ENCODE measurements at places on chromosomes 7 and 10.

DNA sequence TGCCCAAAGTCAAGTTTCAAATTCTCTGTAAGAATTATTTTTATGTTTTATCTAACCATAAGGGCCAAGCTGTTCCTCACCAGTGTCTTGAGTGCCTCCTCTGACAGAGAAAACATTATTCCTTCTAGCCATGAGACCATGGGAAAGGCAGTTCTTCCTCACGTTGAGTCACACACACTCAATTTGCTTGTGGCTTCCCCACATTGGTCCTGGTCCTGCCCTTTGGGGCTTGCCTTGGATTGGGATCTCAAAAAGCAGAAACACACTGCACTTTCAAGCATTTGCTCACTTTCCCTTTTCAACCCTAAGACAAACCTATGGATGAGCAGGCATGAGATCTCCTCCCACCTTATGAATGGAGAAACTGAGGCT lies 248.3 kb upstream of the IGFBP3 start:
- DNase-seq: no peak

DNA sequence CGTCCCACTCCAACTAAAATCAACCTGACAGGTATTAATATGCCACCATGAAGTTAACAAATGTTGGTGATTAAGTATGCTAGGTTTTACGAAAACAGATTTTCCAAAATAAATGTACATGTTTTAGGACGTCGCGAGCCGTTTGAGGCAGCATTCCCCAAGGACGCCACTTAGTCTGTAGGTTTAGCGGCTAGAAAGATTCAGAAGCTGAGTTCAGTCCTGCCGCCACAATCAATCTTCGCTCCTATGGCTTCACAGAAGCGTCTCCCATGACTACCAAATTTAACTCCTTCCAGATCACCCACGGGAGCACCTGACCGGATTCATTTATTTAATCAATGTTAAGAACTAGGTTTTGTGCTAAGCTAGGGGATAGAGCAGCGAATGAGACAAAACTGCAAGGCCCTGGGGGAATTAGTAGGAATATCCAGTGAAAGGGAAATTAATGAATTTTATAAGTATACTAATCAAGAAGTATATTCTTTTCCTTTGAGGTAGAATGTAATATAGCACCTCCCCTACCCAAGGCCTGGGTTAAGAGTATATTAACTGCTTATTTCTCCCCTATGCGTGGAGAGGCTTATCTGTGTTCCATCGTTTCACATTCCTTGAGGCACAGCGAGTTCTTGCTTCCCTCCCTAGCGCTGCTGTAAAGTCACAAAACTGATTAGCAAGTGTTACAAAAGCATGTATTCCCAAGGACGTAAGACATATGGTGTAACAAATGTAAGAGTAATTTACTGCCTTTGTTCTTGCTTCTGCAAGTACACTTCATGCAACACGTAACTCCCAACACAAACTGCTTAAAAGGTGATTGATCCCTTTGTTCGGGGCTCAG lies 994 bp upstream of the CYP51A1 start:
- peak; percentile 39 for DNase-seq

DNA sequence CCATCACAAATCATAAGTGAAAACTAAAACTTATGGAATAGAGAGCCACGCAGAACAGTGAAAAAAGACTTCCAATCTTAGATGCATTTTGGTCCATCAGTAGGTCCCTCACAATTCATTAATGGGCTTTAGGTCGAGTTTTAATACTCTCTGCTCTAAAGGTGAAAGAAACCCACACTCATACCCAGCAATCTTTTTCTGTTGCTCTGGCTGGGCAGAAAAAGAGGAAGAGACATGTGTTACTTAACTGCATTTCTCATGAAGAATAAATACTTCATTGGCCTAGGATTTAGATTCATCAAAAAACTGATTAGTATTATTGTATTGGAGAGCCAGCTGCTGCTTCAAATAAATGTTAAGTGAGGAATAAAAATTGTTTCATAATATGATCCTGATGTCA lies 645.7 kb downstream of the PHTF2 start:
- no peak for DNase-seq

DNA sequence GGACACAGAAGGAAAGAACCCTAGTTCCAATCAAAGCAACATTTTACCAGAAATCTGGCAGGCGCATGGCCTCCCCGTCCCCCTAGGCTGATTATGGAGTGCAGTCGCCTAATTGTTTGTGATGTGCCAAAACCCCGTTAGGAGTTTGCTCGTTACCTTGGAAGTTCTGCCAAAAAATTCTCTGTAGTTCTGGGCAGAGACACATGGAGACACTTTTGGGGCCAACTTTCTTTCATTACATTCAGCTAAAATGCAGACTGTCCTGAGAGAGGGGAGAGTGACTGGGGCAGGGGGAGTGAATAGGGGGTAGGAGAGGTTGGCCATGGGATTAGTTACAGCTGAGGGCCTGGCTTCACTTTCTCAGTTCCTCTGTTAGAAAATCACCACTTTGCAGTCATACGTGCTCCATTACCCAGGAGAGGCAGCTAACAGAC lies 158.0 kb upstream of the NPVF start:
- DNase-seq: peak; percentile 43

DNA sequence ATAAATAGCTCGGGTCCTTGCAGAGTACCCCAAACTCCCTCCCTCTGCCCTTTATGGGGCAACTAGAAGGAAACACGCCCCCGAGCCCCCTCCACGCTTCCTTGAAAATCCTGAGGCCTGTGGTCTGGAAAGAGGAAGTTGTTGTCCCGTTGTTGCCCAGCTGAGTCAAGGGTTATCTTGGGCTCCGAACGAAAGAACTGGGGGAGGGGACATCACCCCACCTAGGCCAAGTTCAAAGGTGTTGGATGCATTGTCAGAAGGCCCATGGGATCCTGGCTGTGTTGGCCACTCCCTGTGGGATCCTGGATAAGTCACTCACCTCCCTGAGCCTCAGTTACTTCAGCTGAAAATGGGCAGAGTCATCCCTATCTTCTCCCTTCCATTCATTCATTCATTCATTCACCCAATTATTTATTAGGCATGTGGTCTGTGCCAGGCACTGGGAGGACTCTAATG lies at the start of gene CCL24:
TSS of gene CCL24 (minus strand) at position 26 of the 456 bp plus-strand sequence. CDS start 91 bp downstream, outside the sequence.
- DNase-seq: no peak

DNA sequence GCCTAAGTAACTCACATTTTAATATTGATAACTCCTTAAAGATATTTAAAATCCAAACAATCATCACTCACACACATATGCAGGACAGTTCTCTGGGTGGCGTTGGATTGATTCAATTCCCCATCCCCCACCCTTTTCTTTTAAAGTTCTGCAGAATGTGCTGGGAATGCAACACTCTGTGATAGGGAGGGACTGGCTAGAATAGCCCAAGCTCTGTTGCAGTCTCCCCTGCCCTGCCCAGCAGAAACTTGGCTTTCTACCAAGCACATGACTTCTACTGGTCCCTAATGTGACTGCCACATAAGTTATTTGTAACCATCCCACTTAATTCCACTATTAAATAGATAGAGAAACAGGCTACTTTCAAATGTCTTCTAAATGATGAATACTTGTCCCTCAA lies 55.2 kb downstream of the TWIST1 start:
- no peak for DNase-seq

- no peak for DNase-seq
These were observed 6.7 kb downstream of the FRAT1 start for GRCh38 chr10:97325754-97326153.

GRCh38 chr7:106423111-106423510 lies 138.3 kb upstream of the NAMPT start:
- no peak for DNase-seq

GRCh38 chr7:82594665-82595064 lies 151.1 kb upstream of the CACNA2D1 start:
- DNase-seq: no peak

GRCh38 chr7:151368136-151368571 lies 26.5 kb downstream of the NUB1 start:
- peak; percentile 88 for DNase-seq

DNA sequence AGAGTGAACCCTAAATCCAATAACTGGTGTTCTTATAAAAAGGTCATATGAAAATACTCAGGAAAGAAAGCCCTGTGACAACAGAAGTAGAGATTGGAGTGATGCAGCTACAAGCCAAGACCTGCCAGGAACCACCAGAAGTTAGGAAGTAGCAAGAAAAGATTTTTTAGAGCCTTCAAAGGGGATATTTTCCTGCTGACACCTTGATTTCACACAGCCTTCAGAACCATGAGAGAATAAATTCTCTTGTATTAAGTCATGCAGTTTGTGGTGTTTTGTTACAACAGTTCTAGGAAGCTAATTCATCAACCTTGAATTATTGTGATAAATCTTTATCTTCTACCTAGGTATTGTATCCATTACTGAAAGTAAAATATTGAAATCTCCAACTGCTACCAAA lies 81.0 kb downstream of the HYCC1 start:
- DNase-seq: no peak

GRCh38 chr7:121103579-121103978 lies 115.1 kb downstream of the CPED1 start:
- DNase-seq: no peak

GRCh38 chr7:158556721-158557440 lies 30.7 kb downstream of the PTPRN2 start:
- DNase-seq: no peak

DNA sequence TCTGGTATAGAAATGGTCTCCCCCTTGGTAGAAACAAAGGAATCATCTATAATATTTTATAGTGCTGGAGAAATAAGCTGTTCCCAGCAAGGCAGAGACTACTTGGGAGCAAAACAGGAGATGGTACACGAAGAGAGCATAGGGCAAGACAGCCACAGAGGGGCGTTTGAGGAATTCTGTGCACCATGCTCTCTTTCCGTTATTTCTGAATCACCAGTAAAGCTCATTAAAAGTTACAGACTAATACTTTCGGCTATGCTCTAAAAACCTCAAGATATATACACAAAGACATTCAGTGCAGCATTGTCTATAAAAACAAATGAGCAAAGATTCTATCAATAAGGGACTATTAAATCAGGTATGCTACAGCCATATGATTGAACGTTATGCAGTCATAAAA lies 68.5 kb upstream of the FHIP2A start:
- no peak for DNase-seq

Measured in body of pancreas (tissue), 4 donors.